ENCODE measurements at places on chromosomes 12 and 14.

DNA sequence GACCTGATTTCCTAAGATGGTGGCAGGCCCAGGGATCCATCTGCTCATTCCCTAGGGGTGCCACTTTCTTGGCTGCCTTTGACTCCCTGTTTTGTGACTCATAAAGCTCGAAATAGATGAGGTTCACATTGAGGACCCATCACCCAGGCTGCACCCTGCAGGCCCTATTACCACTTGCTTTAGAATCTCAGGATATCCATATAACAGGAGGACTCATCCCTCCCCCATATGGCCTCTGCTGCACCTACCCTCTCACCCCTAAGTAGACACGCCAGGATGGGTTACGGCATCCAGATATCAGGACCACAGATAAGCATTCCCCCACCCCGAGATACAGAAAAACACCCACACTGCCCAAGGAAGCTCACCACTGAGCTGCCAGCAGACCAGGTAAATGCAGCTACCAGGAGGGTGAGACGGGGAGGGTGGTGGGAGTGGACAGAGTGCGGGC is 155.7 kb downstream of the DPF3 start:
- DNase-seq, result no peak

DNA sequence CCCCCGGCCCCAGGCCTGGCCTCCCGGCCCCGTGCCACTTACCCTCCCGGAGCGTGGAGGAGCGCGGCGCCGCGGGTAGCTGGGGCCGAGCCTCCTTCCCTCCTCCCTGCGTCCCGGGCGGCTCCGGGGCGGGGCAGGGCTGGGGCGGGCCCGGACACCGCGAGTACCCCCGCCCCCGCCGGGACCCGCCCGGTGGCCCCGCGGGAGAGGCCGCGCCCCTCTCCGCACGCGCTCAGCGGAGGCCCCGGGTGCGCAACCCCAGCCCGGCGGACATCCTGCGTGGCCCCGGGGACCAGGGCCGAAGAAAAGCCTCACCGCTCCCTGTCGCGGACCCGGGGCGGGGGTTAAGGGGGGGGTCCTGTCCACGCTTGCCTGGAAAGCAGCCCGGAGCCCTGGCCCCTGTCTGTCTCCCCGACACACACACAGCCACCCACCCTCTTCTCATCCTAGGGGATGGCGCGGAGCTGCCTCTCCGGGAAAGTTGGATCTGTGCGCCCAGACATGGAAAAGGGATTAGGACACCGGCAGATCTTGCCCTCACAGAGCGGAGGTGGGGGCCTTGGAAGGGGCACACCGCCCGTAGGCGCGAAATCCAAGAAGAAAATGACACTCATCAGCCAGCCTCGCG is at the start of gene SYNE3:
Gene SYNE3 (minus strand): TSS at position 97 of the 628 bp plus-strand sequence. CDS start 40,829 bp downstream, outside the sequence.
- DNase-seq, result no peak

GRCh38 chr12:43282106-43282505 is 269.9 kb downstream of the ADAMTS20 start:
- DNase-seq, result no peak

DNA sequence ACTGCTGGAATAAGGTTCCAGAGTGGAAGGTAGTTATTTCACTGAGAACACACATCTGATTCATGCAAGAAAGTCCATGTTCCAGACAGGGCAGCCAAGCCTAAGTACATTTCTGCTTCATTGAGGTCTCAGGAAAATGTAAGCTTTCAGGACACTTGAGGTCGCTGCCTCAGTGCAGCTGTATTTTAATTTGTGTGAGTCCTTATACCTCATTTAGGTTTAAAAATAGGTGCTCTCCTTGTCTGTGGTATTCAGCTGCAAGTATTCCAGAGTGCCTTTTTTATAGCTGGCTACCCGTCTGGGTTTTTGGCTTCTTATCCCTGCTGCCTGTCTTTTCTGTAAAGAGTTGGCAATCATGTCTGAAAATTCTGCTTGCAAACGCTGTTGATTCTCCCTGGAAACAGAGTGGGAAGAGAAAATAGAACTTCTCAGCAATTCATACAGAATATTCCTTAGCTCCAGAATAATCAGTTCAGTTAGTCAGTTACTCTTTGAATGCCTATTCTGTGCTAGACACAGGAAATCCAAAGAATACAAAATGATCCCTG is 45.3 kb upstream of the PLBD1 start:
- DNase-seq, result no peak

GRCh38 chr14:22801716-22802115 is 13.5 kb downstream of the SLC7A7 start:
- no peak for DNase-seq

- DNase-seq, result no peak
These were observed 3.6 kb upstream of the CFAP73 start for GRCh38 chr12:113145720-113146551.

DNA sequence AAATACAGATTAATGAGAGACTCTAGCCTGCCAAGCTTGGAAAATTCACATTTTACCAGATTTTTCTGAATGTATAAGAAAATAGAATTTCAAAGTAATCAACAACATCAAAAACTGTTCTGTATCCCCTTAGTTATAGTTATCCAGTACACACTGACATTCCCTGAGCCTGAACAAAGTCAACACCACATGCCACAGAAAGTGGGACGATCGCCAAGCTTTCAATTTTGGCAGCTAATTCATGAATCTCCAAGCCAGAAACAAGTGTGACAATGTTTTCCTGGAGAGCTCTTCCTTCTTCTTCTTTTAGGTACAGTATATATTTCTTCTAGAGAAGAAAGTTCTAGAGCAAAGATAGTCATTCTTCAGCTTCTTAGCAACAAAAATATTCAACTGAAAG is 290.2 kb downstream of the PRKD1 start:
- no peak for DNase-seq

- no peak for DNase-seq
These were observed 167.9 kb downstream of the PHETA1 start for GRCh38 chr12:111201036-111201435.

GRCh38 chr12:62712681-62713573 is 222.0 kb downstream of the PPM1H start:
- DNase-seq, result no peak

GRCh38 chr14:93959239-93960107 is 16.9 kb downstream of the ASB2 start:
- DNase-seq, result peak; percentile 94
